ENCODE measurements at places on chromosomes 7 and 10.

- no peak for DNase-seq
Measured at GRCh38 chr10:83332690-83333089, 806.6 kb upstream of the GHITM start.

DNA sequence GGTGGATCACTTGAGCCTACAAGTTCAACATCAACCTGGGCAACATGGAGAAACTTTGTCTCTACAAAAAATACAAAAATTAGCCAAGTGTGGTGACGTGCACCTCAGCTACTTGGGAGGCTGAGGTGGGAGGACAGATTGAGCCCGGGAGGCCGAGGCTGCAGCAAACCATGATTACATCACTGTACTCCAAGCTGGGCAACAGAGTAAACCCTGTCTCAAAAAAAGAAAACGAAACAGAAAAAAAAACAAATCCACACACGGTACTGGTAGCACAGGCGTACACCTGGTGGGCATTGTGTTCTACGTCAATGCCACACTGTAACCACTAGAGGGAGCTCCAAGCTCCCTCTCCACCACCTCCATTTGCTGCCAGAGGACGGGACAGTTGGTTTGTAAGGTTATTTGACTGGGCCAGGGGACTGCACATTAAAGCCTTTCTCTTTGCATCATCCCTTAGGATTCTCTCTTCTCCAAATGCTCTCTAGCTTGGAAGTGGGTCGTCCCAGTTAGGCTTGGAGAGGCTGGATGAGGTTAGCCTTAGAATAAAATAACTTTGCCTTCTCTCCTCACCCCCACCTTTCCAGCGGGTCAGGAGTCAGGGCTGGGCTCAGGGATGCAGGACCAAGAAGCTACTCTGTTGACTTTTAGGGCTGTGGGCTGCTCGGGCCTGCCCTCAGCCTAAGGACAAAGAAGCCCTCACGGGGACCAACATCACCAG lies 130.8 kb downstream of the SORBS1 start:
- peak; percentile 80 for DNase-seq

- DNase-seq, result no peak
Measured at GRCh38 chr7:21948887-21949540, 3.3 kb upstream of the CDCA7L start.

DNA sequence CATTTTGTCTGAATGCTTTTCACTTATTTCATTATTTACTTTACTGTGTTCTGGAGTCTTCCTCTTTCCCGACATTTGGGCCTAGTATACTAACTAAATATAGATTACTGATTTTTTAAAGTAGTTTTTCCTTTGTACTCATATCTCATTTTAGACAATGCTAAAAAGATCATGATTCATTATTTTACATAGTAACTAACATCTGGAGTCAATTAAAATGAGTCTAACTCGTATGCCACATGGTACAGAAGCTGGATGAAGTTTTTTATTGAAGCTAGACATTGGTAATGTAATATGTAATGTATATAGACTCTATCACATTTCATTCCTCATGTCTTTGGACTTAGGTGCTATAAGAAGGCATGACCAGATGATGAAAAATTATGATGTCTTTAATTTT lies 156.3 kb upstream of the HGF start:
- DNase-seq, result no peak

DNA sequence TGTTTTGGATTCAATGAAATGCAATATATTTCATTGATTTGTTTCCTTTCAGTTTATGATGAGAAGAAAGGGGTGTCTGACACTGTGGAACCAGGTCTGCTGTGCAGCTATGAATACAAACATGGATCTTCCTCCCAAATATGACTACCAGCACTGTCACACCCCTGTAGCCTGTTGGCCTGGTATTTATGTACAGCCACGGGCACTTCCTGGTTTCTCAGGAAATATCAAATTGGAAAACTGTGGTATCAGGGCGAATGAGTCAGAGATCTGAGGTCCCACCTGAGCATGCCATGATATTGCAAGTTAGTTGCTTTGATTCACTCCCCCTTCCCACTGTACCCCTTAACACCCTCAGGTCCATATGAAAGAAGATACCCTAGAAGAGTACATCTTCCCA lies 87.8 kb downstream of the DNMBP start:
- no peak for DNase-seq

GRCh38 chr7:28037220-28038010 lies 143.2 kb downstream of the JAZF1 start:
- DNase-seq, result peak; percentile 55

- no peak for DNase-seq
Measured at GRCh38 chr10:90222939-90223338, 521.5 kb downstream of the KIF20B start.

DNA sequence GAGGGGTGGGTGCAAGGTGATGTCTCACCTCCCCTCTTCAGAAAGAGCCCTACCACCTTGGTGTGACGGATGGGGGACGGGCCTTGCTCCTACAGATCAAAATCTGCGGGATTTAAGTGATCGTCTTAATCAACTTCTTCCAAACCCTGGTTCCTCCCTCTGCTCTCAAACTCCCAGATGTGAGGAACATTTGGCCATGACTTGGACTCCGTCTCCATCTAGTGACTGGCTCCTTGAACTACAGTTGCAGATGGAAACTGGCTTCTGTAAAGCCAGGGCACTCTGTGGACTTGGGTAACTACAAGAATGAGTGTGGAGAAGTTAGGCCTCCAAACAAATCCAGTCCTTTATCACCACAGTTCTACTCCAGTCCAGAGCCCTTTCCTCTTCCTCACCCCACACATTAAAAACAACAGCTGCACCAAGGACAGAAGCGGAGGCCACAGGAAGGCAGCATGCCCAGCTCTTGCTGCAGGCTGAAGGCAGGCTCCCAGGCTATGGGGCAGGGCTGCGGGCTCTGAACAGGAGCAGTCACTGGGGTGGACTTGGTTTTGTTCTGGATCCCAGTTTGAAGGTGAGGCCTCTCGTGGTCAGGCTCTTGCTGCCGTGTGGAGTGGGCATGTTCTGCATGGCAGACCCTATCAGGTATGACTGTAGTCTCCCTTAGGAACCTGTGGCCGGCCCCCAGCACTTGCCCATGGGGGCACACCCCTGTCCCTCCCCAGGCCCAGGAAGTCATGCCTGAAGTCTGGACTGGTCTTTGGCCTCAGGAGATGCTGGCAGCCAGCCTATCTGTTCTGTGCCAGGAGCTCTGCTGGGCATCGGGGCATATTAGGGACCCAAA lies 79.4 kb downstream of the VWC2 start:
- peak; percentile 24 for DNase-seq

DNA sequence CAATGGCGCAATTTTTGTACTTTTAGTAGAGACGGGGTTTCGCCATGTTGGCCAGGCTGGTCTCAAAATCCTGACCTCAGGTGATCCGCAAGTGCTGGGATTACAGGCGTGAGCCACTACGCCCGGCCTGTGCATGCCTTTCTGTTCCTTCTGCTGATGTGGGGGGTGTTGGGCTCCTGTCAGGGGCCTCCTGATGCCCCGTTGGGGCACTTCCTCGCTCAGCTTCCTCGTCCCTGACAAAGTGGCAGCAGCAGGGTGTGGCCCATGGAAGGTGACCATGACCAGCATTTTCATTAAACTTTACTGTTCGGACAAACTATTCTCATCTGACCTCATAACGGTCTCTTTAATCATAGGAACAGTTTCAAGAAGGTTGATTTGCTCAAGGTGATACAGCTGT lies 69.4 kb downstream of the TBXAS1 start:
- DNase-seq, result no peak

DNA sequence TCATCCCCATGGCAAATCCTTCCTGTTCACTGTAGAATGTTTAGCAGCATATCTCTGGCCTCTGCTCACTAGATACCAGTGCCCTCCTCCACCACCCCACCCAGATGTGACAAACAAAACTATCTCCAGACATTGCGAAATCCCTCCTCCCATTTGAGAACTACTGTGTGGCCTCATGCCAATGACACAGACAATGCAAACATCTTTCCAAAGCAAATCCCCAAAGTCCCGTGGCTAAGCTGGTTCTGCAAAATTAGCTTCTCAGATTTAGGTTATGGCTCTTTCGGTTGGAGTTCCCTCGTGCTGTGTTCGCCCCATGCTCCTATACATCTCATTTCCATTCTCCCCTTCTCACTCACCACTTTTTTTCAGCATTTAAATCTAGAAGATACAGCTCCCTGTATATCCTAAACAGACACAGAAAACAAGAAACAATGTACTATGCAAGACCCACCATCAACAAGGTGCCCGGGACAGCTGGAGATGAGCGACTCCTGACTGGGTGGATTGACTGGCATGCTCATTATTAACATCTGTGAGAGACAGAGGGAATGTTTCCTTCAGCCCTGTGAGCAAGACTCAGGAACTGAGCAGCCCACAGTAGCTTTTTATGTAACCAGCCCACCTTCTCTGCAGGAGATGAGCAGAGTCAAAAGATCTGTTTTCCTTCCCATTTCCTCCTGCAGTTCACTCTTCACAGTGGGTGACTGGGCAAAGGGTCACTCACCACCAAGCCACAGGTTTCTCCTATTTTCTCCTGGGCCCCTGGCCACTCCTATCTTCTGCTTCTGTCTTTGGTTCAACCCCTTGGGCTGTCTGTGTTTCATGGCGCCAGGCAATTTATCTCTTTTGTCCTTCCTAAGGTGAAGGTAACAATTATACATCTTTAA lies 225.7 kb upstream of the AOAH start:
- peak; percentile 81 for DNase-seq

DNA sequence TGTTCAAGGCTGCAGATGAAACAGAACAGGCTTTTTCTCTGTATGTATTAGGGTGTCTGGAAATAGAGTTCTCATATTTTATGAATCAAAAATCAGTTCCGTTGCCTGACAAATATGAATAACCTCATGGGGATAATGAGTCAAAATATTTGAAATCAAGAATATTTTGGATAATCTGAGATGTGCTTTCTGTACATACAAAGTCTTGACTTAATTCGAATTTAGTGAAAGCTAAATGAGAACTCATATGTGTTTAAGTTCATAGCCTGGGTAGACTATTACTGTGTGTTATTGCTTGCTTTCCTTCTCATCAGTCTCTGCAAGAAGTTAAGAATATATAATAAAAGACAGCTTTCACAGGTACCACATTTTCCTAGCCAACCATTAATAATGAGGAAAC lies 689.0 kb downstream of the REEP3 start:
- no peak for DNase-seq

GRCh38 chr7:45479781-45480180 lies 94.4 kb upstream of the ADCY1 start:
- no peak for DNase-seq

- no peak for DNase-seq
Measured at GRCh38 chr10:10128387-10128786, 889.3 kb upstream of the CELF2 start.

- no peak for DNase-seq
Measured at GRCh38 chr10:124079864-124080263, 13.5 kb downstream of the CHST15 start.

DNA sequence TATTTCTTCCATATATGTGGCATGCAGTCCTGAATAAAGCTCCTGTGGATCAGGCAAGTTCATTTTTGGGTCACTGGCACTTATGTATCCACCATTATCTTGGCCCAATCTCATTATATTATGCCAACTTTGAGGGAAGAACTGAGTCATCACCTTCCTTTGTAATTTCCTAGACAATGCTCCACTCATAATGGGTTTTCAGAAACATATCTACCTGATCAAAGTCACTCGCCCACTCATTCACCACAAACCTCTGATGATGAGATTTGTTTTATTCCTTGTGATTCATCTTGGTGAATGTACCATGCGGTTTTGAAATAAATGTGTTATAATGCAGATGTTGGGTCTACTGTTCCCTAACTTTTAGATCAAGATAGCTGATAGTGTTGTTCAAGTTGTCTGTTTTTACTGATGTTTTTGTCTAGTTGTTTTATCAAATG lies 525.8 kb downstream of the KIF20B start:
- DNase-seq, result no peak

DNA sequence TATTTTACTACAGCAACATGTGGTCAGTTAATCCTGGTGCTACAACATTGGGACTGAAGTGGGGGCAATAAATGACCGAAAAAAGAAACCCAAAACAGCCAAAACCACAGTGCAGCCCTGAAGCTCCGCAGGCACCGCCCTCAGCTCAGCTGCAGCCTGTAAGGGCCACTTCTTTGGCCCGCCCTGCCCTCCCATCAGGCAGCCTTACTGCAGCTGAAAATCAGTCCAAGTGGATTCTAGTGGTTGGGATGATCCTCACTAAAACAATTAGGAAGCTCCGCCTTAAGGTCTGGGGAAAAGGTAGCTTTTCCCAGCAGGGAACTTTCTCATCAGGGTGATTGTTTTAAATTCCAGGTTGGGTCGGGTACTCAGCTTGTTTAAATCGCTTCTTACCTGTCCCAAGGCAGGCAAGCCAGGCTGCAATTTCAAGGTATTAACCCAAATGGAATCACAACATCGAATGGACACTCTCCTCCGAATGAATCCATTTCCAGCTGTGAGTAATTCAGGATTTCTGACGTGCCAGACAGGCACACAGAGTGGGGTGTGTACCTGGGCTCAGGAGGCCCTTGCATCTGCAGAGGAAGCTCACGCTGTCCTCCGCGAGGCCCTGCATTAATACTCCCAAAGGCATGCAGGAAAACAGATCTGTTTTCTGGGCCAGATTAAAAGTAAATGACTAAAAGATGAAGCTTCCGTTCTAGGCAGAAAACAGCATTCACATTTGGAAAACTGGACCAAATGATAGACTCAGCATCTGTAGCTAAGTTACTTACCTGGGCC lies 104.3 kb downstream of the CREB5 start:
- DNase-seq, result no peak

DNA sequence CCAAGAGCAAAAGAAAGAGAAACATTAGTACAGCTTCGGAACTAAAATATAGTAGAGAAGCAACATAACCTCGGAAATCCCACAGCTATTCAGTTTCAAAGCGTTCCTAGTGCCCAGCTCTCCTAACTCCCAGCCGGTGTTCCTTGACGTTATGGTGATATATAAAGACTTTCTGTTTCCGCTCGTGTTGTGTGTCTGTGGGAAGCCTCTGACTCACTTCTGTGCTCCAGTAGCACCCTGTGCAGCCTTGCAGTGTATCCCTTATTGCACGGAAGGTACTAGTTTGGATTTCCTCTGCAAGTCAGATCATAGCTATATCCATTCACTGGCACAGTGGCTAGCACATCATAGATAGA lies 535 bp downstream of the ASAH2B start:
- no peak for DNase-seq

DNA sequence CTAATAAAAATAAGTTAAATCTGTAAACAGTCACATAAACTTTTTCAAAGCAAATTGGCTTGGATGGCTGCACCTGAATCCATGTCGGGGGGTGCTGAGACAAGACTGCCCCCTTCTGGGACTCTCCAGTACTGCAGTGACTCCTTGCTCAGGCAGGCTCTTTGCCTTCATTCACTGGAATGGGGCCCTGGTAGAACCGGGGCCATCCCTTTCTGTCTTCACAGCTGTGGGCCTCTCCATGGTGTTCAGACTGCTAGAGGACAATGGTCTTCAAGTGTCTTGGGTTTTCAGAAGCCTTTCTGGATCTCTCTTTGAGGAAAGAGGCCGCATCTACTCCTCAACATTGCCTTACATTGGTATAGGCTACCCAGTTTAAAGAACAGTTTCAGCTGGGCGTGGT lies 16.1 kb upstream of the IMPDH1 start:
- peak; percentile 54 for DNase-seq

GRCh38 chr10:11684717-11685645 lies 57.2 kb upstream of the ECHDC3 start:
- peak; percentile 69 for DNase-seq

- DNase-seq, result no peak
Measured at GRCh38 chr7:16817536-16817935, 12.7 kb upstream of the AGR2 start.
